Hepatocyte (in vitro differentiated cells): ENCODE measurements at places on chromosomes 5 and 9. TPM values are rescaled to one million over a fixed set of nuclear protein-coding genes. Genes with fewer than 3 reads are reported as not detected.

Gene WNT8A
- not detected in 2 replicates for total RNA-seq

Gene TUSC1
- 7.5 and 11.2 TPM in 2 replicates for total RNA-seq

Gene ANKRD34B
- total RNA-seq, result not detected in 2 replicates

Gene PLAC8L1
- total RNA-seq, result 1.5 TPM in 1 of 2 replicates, not detected in the other

Gene ABLIM3
- total RNA-seq, result 7.0 and 7.3 TPM in 2 replicates

Gene CAVIN4
- 1.0 and 2.4 TPM in 2 replicates for total RNA-seq

Gene NUP155
- total RNA-seq, result 20.2 and 23.4 TPM in 2 replicates

Gene INSL6
- not detected in 2 replicates for total RNA-seq

Gene SLC36A3
- total RNA-seq, result not detected in 2 replicates

Gene ANKRD33B
- total RNA-seq, result 2.0 and 2.3 TPM in 2 replicates

Gene PCDHGA4
- 0.17 and 0.28 TPM in 2 replicates for total RNA-seq

Gene MCIDAS
- not detected in 2 replicates for total RNA-seq

Gene CCDC171
- 2.9 and 3.3 TPM in 2 replicates for total RNA-seq

Gene FAM78A
- 0.27 and 0.52 TPM in 2 replicates for total RNA-seq

Gene TLR4
- 1.7 and 2.4 TPM in 2 replicates for total RNA-seq

Gene PCDHGC4
- total RNA-seq, result 0.44 and 1.5 TPM in 2 replicates

Gene CORO2A
- 24.6 and 27.1 TPM in 2 replicates for total RNA-seq

Gene FOXI1
- not detected in 2 replicates for total RNA-seq

Gene GABRG2
- 0.43 TPM in 1 of 2 replicates, not detected in the other for total RNA-seq

Gene SLC6A7
- total RNA-seq, result 0.88 and 1.1 TPM in 2 replicates

Gene HEMGN
- total RNA-seq, result not detected in 2 replicates

Gene AQP7
- total RNA-seq, result 8.5 and 11.2 TPM in 2 replicates

Gene SLCO6A1
- total RNA-seq, result 0.52 and 1.2 TPM in 2 replicates

Gene IFNA21
- not detected in 2 replicates for total RNA-seq

Gene SPINK5
- total RNA-seq, result 3.0 TPM in 2 replicates

Gene SPATA24
- 2.6 and 6.3 TPM in 2 replicates for total RNA-seq

Gene TTC23L
- 0.07 and 0.76 TPM in 2 replicates for total RNA-seq

Gene CEL
- total RNA-seq, result 2.4 and 4.4 TPM in 2 replicates
